ENCODE measurements at places on chromosomes 5 and 9.

GRCh38 chr9:21450733-21451394 is 10.6 kb downstream of the IFNA1 start:
- peak; percentile 41 for DNase-seq

DNA sequence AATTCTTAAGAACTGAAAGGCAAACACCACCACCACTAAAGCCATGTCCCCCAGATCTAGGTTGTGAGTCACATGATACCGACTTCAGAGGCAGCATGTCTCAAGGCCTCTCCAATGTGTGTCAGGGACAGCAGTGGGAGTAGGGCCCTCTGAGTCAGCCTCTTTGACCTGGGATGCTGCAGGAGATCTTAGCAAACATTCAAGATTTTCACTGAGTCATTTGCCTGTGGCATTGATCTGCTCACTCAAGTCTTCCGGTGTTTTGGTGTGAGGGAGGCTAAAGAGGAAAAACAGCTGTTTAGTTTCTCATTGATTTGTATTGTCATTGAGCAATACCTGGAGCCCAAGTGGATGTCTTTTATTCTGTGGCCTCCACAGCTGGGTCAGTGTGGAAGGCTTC is 36.1 kb downstream of the TMC1 start:
- DNase-seq, result peak; percentile 98

DNA sequence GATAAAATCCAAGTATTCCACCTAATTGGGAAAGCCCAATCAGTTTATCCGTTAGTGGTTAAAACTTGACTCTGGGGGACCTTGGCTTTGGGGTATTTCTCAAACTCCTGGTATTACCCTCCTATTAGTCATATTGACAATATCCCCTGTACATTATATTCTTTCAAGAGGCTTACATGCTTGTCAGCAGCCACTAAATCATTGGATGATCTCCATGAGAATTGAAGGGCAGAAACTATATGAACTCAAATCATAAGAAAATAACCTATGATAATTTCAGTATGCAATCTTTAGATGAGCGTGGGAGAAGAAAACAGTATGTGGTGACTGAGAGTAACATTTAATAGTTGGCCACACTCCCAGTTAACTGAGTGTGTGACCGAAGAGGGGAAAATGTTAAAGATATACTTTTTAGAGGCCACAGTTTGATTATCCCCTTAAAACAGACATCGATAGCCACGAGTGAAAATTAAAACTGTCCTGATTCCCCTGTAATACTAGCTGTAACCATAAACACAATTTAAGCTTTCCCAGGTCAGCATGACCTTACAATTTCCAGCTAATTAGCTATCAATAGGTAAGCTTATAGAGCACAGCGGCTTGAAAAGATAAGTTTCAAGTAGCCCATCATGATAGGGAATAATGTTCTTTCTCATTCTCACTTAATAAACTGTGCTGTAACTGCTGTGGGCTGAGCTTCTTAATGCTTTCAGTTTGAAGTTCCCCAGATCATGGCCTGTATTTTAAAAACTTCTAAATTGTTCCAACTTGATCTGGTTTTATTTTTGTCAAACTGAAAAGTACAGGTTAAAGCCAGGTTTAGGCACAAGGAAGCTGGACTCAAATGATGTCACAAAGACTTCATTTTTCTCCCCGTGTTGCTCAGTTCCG is 58.6 kb downstream of the PUM3 start:
- peak; percentile 53 for DNase-seq

GRCh38 chr5:147567917-147568598 is 58.2 kb upstream of the DPYSL3 start:
- peak; percentile 76 for DNase-seq

GRCh38 chr5:163809473-163809872 is 304.1 kb downstream of the MAT2B start:
- peak; percentile 8 for DNase-seq

DNA sequence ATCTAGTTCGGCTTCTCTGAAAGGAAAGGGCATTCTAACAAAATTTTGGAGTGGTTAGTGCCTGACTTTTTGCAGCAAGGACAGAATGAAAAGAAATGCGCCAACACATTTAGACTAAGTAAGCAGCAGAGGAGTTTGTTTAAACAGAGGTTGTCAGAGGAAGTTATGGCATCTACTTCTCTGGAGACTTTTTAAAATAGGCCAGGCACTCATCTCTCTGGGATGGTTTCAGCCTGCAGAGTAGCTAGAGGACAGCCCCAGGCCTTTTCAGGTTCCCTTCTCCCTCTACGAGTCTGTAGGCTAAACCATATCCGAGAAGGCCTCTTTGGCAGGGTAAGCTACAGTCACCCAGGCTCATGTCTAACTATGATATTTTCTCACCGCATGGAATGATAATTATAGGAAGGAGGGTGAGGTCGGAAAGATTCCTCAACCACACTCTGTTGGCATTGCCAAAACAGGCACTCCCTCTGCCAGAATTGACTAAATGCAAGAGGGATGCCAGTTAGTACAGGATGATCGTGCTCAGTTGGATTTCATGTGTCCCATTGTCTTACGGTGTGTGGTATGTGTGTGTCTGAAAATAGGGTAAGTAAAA is 1.4 kb upstream of the CTXN3 start:
- DNase-seq, result no peak

DNA sequence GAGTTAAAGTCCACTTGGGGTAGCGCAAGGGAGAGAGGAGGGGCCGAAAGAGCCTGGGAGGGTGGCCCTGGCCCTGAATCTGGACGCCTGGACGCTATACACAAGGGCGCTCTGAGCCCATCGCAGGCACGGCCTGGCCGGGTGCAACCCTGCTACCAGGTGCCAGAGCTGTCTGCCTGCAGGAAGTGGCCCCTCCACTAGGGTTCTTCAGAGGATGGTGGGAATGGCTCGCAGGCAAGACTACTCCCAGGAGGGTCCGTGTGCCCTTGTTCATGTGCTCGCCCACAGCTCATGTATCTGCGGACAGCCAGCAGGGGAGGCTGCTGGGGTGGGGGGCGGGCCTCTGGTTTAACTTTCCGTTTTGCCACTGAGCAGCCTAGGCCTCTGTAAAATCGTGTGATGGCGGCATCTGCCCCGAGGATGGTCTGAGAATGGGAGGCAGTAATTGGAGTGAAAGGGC is 1.4 kb upstream of the NKD2 start:
- no peak for DNase-seq

DNA sequence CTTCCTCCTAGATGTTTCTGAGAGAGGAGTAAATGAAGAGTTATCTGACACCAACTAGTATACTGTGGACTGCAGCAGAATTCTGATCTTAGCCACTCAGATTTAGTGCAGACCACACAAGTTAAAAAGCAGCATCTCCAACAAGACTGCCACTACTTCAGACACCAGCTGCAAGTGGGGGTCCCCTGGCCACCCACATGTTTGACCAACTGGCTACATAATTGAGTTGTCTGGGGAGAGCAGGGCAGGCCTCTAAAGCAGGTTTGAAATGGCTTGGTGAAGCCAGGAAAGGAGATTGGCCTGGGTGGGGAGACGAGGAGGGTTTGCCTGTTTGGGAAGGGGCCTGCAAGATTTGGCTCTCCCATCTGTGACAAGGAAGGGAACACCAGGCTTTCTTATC is 40.5 kb upstream of the FAM81B start:
- no peak for DNase-seq

DNA sequence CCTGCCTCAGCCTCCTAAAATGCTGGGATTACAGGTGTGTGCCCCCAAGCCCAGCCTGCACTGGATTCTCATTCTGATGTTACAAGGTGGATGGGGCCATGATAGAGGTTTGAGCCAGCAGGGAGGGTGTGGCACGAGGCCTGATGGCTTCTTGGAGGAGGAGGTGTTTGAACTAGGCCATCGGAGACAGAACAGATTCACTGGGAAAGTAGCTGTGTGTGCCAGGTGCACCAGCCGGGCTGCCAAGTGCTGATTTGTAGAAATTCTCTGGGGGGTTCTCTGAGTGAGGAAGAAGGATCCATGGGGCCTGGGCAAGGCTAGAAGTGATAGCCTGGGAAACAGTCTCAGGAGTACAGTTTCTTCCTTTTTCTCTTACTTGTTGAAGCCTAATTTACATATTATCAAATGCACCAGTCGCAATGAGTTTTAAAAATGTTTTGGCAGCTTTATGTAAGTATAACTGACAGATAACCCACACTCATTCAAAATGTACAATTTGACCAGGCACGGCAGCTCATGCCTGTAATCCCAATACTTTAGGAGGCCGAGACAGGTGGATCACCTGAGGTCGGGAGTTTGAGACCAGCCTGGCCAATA is 31.1 kb upstream of the STXBP1 start:
- no peak for DNase-seq

DNA sequence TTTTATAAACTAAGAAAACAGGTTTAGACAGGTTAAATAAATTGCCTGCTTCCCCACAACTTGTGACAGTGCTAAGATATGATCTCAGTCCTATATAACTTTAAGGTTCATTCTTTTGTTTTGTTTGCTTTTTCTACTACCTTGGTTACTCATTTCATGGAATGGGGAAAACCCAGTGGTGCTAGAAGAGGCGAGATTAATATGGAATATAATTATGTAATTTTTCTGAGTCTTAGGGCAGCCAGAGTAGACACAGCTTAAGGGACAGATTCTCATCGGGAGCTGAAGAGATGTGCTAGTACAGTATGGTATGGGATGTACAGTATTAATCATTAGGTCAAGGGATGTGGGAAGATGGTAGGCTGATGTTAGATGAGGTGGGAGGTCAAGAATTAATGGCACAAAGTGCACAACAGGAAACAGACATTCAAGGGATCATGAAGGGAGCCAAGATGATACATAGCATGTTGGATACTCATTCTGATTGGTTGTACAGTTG is 6.2 kb downstream of the TRIM32 start:
- DNase-seq, result peak; percentile 71

GRCh38 chr5:91272858-91273257 is 110.3 kb downstream of the ARRDC3 start:
- DNase-seq, result no peak

Measured in fibroblast of mammary gland (primary cell).